Stimulated activated effector memory CD8-positive, alpha-beta T cell treated with anti-CD3 and anti-CD28 coated beads, Interleukin-12 subunit alpha, Interleukin-12 subunit beta, amount 100 ng/mL, for 72 hours (primary cell): ENCODE measurements at places on chromosomes 4 and X.
A peak's percentile ranks its signal among the peaks of the same experiment; 100 is the strongest.

DNA sequence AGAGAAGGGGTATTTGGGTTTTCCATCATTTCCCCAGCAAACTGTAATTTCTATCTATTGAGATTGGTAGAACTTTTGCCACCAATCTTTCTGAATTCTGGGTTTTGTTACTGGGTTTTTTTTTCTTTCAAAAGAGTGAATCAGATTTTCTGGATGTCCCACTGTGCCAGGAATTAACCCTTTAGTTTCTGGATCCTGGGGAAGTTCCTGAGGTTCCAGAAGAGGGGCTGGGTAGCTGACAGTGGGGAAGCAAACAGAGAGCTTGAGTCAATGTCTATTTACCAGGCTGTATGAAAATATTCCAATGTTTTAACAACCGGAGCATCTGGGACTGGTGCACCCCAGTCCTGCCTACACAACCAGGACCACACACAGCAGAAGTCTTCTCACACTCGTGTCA, 25.8 kb upstream of the SOD3 start:
- DNase-seq: no peak

- no peak for DNase-seq
Measured at GRCh38 chr4:15149839-15150592, 147.7 kb downstream of the CPEB2 start.

DNA sequence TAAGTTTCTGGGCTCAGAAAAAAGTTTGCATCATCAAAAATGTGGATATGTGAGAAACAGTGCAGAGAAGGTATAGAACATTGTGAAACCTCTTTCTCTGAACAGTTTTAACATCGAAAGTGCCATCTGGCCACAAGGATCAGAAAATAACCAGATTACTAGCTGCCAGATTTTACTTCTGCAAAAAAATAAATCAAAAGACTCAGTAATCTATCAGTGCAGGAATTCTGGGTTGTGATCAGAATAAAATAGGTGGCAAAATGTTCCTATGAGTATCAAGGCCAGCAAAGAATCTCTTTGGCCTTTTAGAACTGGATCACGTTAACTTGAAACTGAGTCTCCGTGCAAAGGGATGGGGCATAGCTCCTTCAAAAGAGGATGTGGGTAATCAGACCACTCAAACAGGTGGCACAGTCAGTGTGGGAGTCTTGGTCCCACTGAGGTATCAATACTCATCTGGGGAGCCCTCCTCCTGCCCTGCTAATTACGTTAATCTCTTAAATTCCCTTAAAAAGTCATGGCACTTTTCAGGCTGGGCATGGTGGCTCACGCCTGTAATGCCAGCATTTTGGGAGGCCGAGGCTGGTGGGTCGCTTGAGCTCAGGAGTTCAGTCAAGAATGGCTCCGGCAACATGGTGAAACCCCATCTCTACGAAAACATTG, 26.7 kb upstream of the RBM47 start:
- no peak for DNase-seq

- no peak for DNase-seq
Measured at GRCh38 chr4:55355555-55355954, 9.5 kb downstream of the SRD5A3 start.

DNA sequence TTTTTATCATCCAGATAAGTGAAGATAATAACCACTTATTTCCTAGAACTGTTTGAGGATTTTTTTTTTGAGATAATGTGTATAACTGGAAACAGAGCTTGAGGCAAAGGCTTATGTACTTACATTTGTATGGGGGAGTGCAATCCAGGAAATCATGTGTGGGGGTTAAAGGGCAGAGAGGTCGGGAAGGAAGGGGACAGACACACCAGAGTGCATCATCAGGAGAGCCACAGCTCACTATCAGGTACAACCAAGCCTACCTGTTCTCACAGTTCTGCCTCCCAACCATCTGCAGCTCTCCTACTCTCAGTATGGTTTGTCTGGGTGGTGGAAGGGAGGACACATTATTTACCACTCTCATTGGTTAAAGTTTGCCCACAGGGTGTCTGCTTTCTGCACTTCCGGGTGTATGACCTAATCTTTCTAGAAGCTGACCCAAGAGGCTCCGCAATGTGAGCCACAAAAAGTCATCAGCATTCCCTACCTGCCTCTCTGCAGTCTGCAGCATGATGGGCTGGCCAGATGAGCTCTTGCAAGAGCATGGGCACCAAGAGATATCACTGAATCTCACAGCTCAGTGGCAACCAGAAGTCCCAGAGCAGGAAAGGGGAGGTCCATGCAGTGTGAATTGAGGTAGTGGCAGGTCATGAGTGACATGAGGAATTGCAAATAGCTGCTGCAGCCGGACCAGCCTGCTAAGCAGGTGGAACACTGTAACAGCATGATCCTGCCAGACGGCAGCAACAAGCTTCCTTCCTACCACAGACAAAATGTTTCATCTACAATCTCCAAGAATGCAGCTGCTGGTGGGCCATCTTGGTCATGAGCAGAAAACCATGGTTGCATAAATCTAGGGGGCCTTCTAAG, 36.9 kb upstream of the SPRY1 start:
- DNase-seq: no peak

GRCh38 chrX:69457756-69458155, 46.4 kb upstream of the NALF2 start:
- DNase-seq: no peak

GRCh38 chr4:110292994-110293744, 94.8 kb upstream of the ELOVL6 start:
- DNase-seq: no peak

DNA sequence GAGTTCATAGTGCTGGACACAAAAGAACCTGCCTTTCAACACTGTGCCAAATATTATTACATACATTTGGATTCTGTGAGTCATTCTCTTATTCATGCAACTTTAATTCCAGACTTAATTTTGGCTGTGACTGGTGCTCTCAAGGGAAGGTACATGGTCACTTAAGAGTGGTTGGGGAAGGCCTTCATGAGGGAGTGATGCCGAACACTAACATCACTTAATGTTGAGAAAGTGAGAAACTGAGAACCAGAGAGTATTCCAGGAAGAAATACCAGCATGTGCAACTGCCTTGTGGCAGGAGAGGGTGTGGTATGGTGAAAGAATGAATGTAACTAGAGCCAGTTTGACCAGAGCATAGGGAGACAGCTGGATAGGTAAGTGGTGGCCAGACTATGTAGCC, 41.5 kb upstream of the FHDC1 start:
- no peak for DNase-seq

DNA sequence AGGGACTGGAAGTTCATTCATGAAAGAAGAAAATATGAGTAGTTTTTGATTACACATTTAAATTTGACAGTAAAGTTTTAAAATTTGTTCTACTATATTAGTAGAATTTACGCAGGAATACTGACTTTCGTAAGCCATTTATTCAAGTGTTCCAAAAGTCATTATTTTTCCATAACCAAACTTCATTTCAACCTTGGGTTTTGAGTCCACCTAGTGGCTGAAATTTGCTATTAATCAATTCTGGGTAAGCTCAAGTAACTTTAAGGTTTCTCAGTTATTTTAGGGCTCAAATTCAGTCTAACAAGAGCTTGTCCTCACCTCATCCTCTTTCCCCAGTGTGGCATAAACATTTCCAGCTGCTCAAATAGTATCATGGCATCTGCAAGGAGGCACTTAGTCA, 175.4 kb downstream of the SH3BGRL start:
- no peak for DNase-seq

DNA sequence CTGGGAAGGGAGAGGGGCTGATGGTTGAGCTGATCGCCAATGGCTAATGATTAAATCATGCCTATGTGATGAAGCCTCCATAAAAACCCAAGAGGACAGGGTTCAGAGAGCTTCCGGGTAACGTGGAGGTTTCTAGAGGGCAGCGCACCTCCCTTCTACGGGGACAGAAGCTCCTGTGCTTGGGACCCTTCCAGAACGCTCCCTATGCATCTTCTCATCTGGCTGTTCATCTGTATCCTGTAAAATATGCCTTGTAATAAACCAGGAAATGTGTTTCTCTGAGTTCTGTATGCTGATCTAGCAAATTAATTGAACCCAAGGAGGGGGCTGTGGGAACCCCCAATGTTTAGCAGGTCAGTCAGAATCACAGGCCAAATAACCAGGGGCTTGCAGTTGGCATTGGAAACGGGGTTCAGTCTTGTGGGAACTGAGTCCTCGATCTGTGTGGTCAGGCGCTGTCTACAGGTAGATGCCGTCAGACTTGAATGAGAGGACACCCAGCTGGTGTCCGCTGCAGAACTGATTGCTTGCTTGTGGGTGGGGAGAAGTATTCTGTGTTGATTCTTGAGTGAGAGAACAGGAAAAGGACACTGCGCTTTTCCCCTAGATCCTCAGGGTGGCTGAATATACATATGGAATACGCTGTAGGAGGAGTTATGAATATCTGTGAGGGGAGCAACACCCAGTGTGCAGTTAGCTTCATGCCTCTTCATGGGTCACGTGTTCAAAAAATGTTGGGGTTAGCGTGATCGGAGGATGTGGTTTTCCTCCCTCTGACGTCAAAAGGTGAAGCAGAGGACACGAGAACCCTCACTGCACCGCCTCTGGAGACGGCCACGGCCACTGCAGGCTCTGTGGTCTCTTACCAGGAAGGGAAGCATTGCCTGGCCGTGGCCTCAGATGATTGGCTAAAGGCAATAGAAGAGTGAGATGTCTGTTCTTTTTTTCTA, 29.2 kb downstream of the HTT-AS start:
- peak; percentile 76 for DNase-seq

GRCh38 chr4:54231768-54232688, 2.9 kb downstream of the PDGFRA start:
- DNase-seq: no peak

- DNase-seq: no peak
Measured at GRCh38 chr4:108702960-108703359, 52.6 kb downstream of the OSTC start.

GRCh38 chr4:150699599-150699998, 117.6 kb downstream of the MAB21L2 start:
- no peak for DNase-seq

DNA sequence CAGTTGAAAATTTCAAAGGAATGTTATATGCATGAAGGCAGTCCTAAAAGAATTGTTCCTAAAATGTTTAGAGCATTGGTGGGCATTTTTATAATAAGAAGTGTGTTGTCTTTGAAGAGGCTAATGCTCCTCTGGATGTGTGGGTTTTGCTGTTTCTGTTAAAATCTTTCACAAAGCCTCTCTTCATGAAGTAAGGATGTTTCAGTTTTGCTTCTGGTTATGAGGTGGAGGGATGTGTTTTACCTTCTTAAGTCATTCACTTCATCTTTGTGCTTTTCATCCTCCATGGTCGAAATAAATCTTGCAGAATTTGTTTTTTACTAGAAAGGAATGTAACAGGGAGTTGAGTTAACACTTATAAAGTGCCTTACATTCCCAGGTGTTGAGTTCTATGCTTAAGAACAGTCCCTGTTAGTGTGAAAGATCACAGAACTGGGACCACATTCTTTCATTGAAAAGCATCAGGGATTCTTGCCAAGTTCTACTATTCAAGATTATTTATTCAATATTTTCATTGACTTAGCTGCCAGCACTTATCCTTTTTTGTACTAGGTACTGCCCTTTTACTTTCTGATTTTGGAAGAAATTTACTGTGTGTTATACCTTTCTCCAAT, 21.1 kb downstream of the FHIP1A start:
- no peak for DNase-seq

DNA sequence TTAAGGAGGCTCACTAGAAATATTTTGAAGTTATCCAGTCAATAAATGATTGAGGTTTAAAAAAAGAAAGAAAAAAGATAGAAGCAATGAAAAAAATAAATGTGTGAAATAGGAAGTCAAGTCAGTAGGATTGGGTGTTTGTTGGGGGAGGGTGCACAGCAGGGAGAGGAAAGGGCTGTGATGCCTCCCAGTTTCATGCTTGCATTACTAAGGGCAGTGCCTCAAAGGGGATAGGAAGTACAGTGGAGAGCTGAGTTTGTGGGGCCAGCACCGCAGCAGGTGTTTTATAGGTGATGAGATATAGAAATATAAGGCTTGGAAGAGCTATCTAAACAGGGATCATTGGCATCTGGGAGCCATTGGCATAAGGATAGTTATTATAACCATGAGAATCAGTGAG, 919.2 kb downstream of the STIM2 start:
- no peak for DNase-seq

DNA sequence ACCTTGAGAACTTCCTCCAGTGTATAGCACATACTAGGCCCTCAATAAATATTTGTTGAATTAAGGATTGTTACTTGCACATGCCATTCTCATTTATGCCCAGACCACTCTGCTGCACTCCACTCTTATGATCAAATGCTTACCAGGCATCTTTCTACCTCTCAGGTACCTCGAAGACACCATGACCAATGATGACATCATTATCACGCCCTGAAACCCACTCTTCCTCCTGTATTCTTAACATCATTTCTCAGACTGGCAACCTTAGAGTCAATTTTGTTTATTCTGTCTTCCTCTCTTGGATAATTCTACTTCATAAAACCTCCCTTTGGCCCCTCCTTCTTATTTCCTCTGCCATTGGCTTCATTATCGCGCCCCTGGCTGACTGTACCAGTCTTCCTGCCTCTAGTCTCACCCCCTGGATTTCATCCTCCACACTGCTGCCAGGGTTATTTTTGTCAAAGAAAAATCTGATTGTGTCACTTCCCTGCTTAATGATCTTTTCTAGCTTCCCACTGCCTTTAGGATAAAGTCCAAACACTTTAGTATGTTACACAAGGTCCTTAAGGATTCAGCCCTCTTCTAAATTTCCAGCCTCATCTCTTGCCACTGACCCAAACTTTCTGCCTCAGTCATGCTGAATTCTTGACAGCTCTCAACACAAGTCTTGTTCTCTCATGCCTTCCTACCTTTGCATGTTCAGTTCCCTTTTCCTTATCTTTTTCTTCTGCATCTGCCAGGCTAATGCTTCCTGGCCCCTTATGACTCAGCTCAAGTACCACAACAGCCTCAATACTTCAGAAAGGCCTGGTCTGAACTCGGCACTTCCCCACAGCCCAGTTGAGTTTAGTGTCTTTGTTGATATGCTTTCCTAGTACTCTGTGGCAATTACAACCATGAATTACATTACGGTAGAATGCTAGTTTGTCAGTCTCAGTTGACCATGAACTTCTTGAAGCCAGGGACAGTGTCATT, 45.8 kb downstream of the HDAC8 start:
- no peak for DNase-seq

GRCh38 chr4:23934915-23935314, 45.1 kb upstream of the PPARGC1A start:
- no peak for DNase-seq

GRCh38 chr4:78095081-78095480, 38.0 kb downstream of the FRAS1 start:
- DNase-seq: no peak

DNA sequence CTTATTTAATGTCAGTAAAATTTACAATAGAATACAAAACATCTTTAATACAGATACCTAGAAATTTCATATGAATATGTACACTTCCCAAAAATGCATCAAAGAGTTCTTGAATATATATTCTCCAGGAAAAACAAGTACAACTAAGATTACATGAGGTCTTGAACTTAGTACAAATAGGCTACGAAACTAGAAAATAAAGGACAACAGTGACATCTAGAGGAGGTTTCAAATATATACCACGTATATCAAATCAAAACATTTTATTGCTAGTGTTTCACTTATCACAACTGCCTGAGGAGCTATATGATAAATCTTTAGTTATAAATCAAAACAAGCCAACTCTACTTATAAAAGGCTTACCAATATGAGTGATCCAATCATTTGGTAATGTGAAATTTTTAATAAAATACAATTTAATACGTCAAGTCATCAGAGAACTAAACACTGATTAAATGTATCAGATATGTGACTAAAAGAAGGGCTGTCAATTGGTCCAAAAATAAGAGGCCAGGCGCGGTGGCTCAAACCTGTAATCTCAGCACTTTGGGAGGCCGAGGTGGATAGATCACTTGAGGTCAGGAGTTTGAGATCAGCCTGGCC, 36.6 kb downstream of the ANAPC10 start:
- DNase-seq: no peak

GRCh38 chrX:87528487-87528886, 10.9 kb downstream of the KLHL4 start:
- DNase-seq: no peak
